ENCODE measurements at places on chromosomes 5 and 9.

DNA sequence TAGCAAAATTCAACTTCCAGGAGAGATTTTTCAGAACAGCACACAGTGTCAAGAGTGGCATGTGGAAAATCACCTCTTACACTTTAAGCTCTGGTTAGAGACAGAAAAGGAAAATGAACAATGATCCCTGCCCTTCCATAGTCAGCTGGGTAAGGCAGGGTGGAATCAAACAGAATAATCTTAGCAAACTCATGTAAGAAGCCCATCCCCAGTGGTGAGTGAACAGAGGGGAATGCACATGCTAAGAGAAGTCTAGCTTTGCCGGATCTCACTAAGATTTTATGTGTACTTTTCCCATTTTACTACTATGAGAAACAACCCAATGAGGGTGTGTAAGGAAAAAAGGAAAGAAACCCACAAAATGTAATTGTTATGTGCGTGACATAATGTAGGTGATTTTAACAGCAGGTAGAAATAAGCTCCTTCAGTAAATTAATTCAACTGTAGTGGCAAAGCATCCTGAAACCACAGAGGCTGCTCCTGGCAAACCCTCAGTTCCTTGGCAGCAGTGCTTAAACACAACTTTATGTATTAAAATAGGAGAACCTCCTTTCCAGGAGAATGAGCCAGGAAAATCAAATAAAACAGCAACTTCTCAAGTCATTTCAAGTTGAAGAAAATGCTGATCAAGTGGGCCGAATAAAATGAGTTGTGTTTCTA is 366.0 kb upstream of the TRPC7 start:
- DNase-seq, result no peak

DNA sequence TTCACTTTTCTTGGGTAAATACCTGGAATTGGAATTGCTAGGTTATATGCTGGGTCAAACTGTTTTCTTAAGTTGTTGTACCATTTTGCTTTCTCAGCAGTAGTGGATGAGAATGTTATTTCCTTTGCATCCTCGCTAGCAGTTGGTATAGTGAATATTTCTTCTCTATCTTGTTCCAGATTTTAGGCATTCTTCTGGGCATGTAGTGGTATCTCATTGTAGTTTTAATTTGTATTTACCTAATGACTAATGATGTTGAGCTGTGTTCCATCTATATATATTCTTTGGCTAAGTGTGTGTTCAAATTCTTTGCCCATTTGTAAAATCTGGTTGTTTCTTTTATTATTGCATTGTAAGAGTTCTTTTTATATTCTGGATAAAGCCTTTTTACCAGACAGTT is 333.3 kb downstream of the MAT2B start:
- no peak for DNase-seq

DNA sequence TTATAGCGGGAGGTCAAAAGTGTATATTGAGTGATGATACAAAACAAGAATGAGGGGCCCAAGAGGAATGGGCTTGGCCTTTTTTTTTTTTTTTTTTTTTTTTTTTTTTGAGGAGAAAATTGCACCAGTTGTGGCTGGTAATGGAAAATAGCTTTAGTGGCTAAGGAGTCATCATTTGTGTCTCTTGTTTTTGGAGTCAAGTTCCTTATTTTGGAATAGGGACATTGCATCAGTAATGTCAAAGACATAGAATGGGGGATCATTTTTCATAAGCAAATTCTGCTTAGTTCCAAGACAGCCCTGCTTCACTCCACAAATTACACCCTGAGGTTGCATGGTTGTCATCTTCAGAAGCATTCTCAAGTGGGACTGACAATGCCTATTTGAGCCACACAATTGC is 137.4 kb downstream of the STK32A start:
- no peak for DNase-seq

DNA sequence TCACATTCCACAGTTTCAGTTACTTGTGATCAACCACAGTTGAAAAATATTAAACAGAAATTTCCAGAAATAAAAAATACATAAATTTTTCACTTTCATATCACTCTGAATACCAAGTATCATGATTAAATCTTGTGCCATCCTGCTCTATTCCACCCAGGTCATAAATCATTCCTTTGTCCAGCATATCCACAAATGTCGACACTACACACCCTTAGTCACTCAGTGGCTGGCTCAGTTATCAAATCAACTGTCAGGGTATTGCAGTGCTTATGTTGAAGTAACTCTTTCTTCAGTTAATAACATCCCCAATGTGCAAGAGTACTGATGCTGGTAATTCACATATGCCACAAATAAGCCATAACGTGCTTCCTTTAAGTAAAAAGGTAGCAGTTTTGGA is 115.7 kb downstream of the FBXL17 start:
- no peak for DNase-seq
